ENCODE measurements at places on chromosomes 2 and 18. TPM values are rescaled to one million over a fixed set of nuclear protein-coding genes. Genes with fewer than 3 reads are reported as not detected.

Gene ANKRD36C
- 4.1 TPM for total RNA-seq

Gene SLC9A4
- not detected for total RNA-seq

Gene FEV
- total RNA-seq = not detected

Gene PIKFYVE
- 3.5 TPM for total RNA-seq

Gene FER1L5
- not detected for total RNA-seq

Gene MAB21L4
- total RNA-seq = 0.16 TPM

Gene ABCB11
- total RNA-seq = 0.02 TPM

Gene DSG2
- total RNA-seq = 69.7 TPM

Gene DSG1
- total RNA-seq = not detected

Gene NCKAP5
- 1.4 TPM for total RNA-seq

Gene ANKRD53
- not detected for total RNA-seq

Gene CYP27C1
- 4.2 TPM for total RNA-seq

Gene B3GNT7
- total RNA-seq = 2.8 TPM

Gene RELCH
- total RNA-seq = 13.2 TPM

Gene RSAD2
- 0.27 TPM for total RNA-seq

Gene EMILIN1
- total RNA-seq = 0.64 TPM

Gene BOLL
- not detected for total RNA-seq

Gene IL36G
- total RNA-seq = not detected

Gene DSG4
- total RNA-seq = not detected

Gene TNFRSF11A
- 7.3 TPM for total RNA-seq

Gene CENPA
- total RNA-seq = 46.7 TPM

Gene COL6A3
- total RNA-seq = 0.15 TPM

All from A549 treated with ZK216348 at 1 μM for 4 hours (cell line).